ENCODE measurements at places on chromosomes 3 and 15.
A peak's percentile ranks its signal among the peaks of the same experiment; 100 is the strongest.

DNA sequence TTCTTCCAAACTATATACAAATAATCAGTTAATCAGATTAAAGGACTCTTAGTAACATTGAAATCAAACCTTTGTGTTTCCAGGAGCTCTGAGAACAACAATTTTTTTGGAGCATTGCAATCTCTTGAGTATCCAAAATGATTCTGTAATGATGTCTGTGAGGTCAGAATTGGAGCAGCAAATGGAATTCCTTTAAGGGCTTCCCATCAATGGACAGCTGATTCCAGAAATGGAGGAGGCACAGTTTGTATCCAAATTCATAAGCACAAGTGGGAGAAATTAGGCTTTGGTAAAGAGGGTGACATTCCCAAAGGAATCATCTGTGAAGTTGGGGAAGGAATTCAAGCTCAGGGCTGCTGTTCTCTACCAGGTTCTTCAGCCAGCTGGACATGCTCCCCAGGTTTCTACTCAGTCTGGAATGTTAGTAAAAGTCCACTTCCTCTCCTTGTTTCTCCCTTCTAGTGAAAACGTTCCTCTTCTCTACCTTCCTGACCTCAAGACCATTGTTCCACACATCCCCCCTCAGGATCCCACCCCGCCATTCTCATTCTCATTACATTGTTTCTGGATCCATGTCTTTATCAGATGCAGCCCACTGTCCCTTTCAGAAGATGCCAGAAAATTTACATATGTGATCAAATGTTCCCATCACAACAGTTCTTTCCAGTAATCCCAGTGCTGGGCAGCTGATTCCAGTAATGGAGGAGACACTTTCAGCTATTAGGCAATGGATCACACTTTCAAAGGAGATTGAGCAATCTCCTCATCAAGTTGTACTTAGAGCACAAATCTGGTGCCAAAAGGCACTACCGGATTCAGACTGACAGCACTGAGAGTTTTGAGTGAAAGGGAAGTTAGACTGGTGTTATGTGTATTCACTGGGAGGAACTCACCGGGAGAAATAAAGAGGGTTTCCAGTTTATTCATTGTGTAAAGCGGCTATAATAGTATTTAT lies 391.3 kb upstream of the TPRG1 start:
- DNase-seq: peak; percentile 5

DNA sequence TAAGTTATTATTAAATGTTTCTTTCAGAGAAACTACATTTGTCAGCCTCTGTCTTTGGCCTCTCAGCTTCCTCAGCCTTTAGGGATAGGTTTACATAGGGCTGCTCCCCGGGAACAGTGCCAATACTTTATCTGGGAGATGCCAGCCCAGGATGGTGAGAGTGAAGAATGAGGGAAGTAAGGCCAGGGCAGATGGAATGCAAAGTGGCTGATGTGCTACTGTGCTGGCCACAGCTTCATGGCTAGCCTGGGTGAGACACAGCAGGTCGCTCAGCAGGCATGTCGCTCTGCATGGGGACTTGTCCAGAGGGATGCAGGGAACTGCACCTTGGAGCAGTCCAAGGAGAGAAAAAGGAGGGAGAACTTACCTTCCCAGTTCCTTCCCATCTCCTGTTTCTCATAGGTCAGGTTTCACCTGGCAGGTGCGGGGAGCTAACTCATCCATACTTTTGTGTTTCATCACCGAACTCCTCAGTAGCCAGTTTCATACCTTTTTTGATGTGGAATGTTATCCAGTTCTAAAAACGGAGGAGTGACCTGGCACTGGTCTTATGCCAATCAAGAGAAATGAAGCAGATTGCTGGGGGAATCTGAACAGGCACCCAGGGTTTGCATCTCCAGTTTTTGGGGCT lies 30.9 kb upstream of the C15orf39 start:
- DNase-seq: no peak

GRCh38 chr3:124217542-124217941 lies 225.6 kb upstream of the ROPN1 start:
- peak; percentile 80 for DNase-seq

- no peak for DNase-seq
Measured at GRCh38 chr3:48501196-48501595, 2.8 kb downstream of the SHISA5 start.

DNA sequence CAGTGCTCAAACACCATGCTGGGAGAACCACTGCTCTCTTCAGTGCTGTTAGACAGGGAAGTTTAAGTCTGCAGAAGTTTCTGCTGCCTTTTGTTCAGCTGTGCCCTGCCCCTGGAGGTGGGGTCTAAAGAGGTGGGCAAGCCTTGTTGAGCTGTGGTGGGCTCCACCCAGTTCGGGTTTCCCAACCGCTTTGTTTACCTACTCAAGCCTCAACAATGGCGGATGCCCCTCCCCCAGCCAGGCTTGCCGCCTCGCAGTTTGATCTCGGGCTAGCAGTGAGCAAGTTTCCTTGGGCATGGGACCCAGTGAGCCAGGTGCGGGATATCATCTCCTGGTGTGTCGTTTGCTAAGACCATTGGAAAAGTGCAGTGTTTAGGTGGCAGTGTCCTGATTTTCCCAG lies 670.2 kb upstream of the ALCAM start:
- DNase-seq: no peak

DNA sequence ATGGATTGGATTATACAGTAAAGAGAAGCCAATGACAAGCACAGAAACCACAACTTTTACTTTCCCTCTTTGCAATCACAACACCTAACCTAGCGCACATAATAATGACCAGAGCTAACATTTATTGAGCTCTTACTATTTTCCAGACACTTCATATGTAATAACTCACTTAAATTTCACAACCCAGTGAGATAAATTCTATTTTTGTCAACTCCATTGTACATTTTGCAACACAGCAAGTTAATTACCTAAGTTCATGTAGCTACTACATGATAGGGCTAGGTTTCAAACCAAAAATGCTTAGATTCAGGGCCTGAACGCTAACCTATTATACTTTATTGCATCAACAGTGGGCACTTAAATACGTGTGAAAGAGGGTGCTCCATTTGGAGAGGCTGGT lies 89.5 kb downstream of the GADL1 start:
- no peak for DNase-seq

DNA sequence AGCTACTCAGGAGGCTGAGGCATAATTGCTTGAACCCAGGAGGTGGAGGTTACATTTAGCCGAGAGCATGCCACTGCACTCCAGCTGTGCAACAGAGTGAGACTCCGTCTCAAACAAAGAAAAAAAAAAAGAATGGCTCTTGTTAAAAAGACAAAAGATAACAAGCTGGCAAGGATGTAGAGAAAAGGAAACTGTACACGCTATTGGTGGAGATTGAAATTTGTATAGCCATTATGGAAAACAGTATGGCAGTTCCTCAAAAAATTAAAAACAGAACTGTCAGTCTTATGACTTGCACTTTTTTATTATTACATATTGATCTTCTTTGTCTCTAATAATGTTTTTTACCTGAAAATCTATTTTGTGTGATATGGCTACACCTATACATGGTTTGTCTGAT lies 41.9 kb downstream of the MEX3B start:
- no peak for DNase-seq

GRCh38 chr3:42302924-42303634 lies 37.1 kb upstream of the CCK start:
- DNase-seq: peak; percentile 58

GRCh38 chr15:61309031-61309511 lies 80.0 kb upstream of the RORA start:
- no peak for DNase-seq

- DNase-seq: no peak
Measured at GRCh38 chr3:70726096-70726938, 413.9 kb upstream of the MDFIC2 start.

DNA sequence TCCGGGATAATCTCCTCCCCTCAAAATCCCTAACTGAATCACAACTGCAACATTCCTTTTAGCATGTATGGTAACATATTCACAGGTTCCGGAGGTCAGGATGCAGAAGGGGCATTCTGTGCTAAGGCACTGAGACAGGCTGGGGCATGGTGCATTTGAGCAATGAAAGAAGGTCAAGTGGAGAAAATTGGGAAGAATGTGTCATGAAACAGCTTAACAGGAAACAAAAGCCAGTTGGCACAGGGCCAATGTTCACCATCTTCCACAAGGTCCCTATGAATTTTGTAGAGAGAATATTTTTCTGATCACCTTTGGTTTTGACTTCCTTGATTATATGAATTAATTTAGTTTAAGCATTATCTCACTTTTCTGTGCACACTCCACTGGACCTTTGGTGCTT lies 587.7 kb upstream of the NR2F2 start:
- no peak for DNase-seq

DNA sequence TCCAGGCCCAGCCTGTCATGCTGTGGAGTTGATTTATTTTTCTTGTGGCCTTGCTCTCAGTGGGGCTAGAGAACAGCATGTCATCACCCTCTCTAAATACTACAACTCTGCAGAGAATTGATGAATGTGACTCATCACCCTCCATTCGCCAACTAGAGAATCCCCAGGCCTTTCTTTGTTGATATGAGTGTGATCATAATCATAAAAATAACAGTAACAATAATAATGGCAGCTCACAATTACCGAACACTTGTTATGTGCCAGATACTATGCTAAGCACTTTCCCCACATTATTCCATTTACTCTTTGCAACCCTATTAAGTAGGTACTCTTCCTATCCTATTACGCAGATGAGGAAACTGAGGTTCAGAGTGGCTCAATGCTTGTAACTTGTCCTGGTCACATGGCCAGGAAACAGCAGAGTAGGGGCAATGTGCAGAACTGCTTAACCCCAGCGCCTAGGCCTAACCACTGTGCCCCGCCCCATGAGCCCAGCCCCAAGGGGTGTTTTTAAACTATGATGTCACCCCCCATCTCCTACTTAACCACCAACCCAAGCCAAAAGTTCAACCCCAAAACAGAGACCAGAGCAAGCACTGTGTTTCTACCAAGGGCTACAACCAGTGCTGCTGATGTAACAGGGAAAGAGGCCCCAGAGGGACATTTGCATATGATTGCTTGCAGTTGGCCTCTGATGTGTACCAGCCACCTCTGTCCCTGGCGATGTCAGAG lies 104.5 kb downstream of the ADCY5 start:
- no peak for DNase-seq

DNA sequence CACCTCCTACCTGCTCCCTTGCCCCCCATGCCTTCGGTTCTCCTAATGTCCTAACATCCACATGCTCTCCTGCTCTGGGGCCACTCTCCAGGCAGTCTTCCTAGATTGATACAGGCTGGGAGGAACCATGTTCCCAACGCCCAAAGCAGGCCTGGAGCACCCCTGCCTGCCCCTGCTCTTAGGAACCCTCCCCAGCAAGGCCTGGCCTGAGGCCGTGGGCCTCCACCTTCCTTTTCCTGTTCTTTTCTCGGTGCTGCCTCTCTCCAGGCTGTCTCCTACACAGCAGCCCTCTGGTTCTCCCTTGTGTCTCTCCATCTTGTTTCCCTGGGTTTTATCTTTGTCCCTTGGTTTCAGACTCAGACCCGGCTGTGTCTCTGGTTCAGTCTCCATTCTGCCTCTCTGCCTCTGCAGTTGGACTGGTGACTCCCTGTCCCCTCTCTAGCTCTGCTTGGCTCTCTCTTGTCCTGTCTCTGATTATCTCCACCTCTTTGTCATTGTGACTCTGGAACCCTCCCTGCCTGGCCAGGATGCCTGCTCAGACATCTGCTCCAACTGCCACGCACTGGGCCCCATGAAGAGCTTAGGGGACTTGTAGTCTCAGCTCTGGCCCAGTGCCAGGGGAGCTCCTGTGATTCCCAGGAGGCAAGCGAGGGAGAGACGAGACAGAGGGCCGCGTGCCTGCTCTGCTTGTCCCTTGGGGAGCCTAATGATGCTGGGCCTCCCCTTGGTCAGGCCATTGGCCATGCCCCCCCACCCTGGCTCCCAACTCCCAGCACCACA lies 26.0 kb upstream of the RPL29 start:
- DNase-seq: no peak

GRCh38 chr15:37984368-37984767 lies 49.9 kb downstream of the TMCO5A start:
- DNase-seq: no peak

GRCh38 chr3:27976933-27977332 lies 254.8 kb upstream of the EOMES start:
- DNase-seq: peak; percentile 88

Measured in Kasumi-1 (cell line).